ENCODE measurements at places on chromosomes 7 and 10. TPM values are rescaled to one million over a fixed set of nuclear protein-coding genes. Genes with fewer than 3 reads are reported as not detected.
A peak's percentile ranks its signal among the peaks of the same experiment; 100 is the strongest.

The EEF1AKMT2 gene
- total RNA-seq, result 26.3 TPM

The NT5C2 gene
- total RNA-seq, result 64.9 TPM

- H3K36me3 ChIP-seq, result no peaks in the 10 kb centered on the region
- H3K27me3 ChIP-seq, result no peaks in the 10 kb centered on the region
- DNase-seq, result no peak
- H3K27ac ChIP-seq, result no peak overlapping the region
- H3K4me1 ChIP-seq, result no peaks in the 10 kb centered on the region
- no peak overlapping the region for H3K4me3 ChIP-seq
Measured at GRCh38 chr10:130363051-130363450, 226.9 kb downstream of the GLRX3 start.

DNA sequence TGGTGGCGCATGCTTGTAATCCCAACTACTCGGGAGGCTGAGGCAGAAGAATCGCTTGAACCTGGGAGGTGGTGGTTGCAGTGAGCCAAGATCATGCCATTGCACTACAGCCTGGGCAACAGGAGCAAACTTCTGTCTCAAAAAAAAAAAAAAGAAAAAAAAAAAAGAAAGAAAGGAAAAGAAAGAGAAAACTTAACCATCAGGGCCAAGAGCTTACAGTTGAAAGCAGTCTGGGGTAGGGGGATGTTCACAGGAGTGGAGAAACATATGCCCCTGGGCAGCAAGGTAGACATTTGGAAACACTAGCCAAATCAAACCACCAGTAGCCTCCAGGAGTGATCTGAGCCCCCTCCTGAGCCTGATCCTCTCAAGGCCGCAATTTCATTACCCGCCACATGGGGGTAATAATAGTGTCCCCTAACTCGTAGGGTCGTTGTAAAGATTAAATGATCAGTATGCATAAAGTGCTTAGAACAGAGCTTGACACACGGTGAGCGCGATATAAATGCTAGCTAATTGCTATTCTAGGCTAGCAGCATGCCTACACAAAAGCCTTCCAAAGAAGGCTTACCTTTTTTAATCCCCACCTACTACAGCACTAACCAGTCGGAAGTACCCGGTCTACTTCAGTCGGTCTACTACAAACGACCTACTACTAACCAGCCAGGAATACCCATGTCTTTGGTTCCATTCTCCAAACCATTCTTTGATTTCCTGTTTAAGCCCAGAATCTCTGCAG lies 274.3 kb upstream of the NEBL start:
- no peak overlapping the region for H3K27ac ChIP-seq
- peaks cover 46% of the 10 kb centered on the region for H3K27me3 ChIP-seq
- H3K36me3 ChIP-seq, result peaks cover 2% of the 10 kb centered on the region
- peaks cover 10% of the 10 kb centered on the region for H3K4me1 ChIP-seq
- no peak overlapping the region for H3K4me3 ChIP-seq

The OLAH gene
- 0.49 TPM for total RNA-seq

The TACC2 gene
- not detected for total RNA-seq

- peaks cover 16% of the 10 kb centered on the region for H3K4me1 ChIP-seq
- peak; percentile 97 for DNase-seq
- peaks cover 8% of the 10 kb centered on the region for H3K27me3 ChIP-seq
- peaks cover 3% of the 10 kb centered on the region for H3K36me3 ChIP-seq
Measured at GRCh38 chr10:73358331-73359279, at the start of gene CFAP70. Gene CFAP70, minus strand, starts transcription at chr10:73358864. Its CDS starts 4,068 bp downstream, at chr10:73354796.

The WBP1L gene
- total RNA-seq, result 24.6 TPM

- H3K4me3 ChIP-seq, result no peak overlapping the region
- H3K27ac ChIP-seq, result no peak overlapping the region
Measured at GRCh38 chr7:73909051-73909941, 48.3 kb downstream of the TMEM270 start.

- no peak overlapping the region for H3K4me3 ChIP-seq
- H3K36me3 ChIP-seq, result no peaks in the 10 kb centered on the region
- H3K27me3 ChIP-seq, result peaks cover 11% of the 10 kb centered on the region
- DNase-seq, result no peak
- H3K4me1 ChIP-seq, result no peaks in the 10 kb centered on the region
Measured at GRCh38 chr7:152986376-152986775, 226.8 kb downstream of the ACTR3B start.

DNA sequence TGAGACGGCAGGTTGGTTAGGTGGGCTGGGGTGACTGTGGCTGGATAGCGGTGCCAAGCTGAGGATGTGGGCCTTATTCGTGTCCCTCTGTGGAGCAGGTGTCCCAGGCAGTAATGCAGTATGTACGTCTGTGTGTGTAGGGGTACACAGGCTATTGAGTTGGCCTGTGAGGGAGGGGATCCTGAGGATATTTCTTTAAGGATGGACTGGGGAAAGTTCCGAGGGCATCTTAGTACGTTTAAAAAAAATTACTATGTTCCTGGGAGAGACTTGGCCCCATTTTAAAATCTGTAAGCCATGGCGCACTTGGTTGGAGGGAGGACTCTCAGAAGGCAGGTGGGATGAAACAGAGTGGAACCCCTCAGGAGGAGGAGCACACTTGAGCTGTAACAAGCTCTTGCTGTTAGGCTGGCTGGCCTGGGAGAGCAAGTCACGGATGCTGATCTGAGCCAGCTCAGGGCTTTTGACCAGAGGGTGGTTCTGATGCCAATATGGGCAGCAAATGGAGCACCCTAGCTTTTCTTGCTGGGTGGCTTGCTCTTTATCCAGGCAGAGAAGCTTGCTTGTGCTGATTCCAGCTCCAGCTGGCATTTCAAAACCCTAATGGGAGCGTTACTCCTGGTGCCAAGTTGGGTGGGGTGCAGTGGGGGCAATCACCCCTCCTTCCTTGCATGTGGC lies 765 bp downstream of the WBP1L start:
- peak overlapping the region; percentile 96 for H3K4me3 ChIP-seq
- H3K36me3 ChIP-seq, result peaks cover 9% of the 10 kb centered on the region
- peaks cover 45% of the 10 kb centered on the region for H3K4me1 ChIP-seq
- DNase-seq, result peak; percentile 45
- H3K27ac ChIP-seq, result peak overlapping the region; percentile 90

GRCh38 chr7:100887516-100888290 lies 1.8 kb downstream of the UFSP1 start:
- peak overlapping the region; percentile 77 for H3K4me3 ChIP-seq
- H3K36me3 ChIP-seq, result peaks cover 51% of the 10 kb centered on the region
- DNase-seq, result peak; percentile 85
- peaks cover 15% of the 10 kb centered on the region for H3K27me3 ChIP-seq

DNA sequence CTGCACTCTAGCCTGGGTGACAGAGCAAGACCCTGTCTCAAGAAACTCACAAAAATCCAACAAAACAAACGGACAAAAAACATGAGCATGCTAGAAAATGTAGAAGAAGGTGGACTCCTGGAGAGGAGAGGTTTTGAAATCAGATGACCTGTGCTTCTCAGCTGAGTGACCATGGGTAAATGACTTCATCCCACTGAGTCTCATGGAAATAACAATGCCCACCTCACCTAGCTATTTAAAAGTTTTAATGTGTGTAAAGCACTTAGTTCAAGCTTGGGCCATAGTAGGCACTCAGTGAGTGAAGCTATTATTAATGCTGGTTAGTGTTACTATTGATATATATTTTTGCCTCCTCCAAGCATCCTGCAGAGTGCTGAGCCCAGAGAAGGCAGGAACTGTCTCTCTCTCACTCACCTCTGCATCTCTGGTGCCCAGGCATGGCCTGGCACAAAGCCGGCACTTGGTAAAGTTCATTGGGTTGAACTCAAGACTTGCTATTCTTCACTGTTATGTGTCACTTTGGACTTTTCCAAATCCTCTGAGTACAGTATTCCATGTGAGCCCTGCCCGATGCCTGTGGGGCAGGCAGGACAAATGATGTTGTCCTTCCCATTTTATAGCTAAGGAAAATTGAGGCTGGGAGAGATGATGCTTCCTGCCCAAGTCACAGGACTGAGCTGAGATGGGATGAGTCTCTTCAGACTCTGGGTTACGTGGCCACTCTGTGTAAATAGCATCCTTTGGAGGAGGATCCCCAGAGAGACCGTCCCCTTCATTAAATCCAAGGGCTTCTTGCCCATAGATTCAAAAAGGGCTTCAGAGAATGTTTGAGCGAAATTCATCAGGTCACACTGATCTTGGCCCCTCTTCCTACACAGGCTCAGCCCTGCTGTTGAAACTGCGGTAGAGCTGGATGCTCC lies 81.4 kb upstream of the EMX2 start:
- no peak overlapping the region for H3K4me3 ChIP-seq
- H3K27ac ChIP-seq, result no peak overlapping the region
- H3K36me3 ChIP-seq, result no peaks in the 10 kb centered on the region

DNA sequence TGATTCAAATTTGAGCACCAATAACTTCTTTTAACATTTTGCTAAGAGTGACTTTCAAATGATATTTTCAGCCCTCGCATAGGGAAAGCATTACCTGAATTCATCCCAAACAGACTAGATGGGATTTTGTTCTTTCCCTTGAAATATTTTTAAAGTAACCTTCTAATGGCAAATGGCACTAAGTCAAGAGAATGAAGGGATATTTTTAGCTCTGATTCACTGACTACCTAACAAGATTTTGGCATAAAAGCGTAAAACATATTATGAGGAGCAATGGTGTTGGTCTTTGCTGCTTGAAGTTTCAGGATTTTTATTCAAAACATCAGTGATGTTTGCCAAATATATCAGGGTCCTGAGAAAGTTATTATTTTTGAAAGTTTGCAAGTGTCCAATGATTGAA lies 290.3 kb downstream of the CDK14 start:
- no peak for DNase-seq
- no peaks in the 10 kb centered on the region for H3K36me3 ChIP-seq
- H3K4me1 ChIP-seq, result no peaks in the 10 kb centered on the region
- no peaks in the 10 kb centered on the region for H3K27me3 ChIP-seq

Data from activated CD8-positive, alpha-beta memory T cell treated with anti-CD3 and anti-CD28 coated beads, Interleukin-2, amount 10 ng/mL, durations not matched to agents 7 days and 5 days (primary cell).